ENCODE measurements at places on chromosomes 11 and 22. TPM values are rescaled to one million over a fixed set of nuclear protein-coding genes. Genes with fewer than 3 reads are reported as not detected.

GRCh38 chr11:68213135-68213515, at the start of gene KMT5B:
KMT5B (minus strand) TSS chr11:68213296; CDS start chr11:68190076, 23,220 bp downstream.
- no peak for DNase-seq

Gene UPK2
- total RNA-seq: 1.2 TPM

- no peak for DNase-seq
Measured at GRCh38 chr11:10749476-10749875, 1.6 kb upstream of the CTR9 start.

Gene PRG3
- total RNA-seq: not detected

DNA sequence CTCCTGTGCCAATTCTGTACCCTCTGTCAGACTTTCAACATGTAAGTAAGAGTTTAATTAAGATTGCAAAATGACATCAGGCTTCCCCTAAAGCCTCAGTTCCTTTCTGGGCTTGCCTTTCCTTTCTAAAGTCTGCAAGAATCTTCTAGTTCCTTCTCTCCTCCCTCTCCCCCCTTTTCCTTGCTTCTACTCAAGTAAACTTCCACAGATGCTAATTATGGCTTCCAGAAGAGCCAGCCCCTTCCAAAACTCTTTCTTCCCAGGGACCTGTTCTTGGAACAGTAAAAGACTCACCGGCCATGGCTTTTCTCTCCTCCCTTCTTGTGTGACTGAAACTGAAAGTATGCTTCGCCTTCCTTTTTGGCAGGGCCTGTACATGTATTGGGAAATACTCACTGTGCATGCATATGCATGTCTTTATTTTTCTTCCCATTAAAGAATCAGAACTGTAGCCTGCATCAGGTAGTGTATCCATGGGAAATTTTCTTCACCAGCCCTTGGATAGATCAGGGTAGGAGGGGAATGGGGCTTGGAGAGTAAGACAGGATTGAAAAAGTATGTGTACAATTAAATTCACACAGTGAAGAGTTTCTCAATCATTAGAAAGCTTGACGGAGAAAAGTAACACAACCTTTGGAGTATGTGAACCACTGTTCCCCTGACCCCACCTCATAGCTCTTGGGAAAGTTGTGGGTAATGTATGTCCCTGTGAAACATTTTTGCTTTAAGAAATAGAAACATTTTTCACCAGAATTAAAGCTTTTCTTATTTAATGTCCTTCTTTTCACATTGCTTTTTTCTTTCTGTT, at the start of gene CASP1:
Gene CASP1 (minus strand): TSS at position 332 of the 808 bp plus-strand sequence. CDS start 31 bp downstream, at position 301.
- DNase-seq: peak; percentile 13

DNA sequence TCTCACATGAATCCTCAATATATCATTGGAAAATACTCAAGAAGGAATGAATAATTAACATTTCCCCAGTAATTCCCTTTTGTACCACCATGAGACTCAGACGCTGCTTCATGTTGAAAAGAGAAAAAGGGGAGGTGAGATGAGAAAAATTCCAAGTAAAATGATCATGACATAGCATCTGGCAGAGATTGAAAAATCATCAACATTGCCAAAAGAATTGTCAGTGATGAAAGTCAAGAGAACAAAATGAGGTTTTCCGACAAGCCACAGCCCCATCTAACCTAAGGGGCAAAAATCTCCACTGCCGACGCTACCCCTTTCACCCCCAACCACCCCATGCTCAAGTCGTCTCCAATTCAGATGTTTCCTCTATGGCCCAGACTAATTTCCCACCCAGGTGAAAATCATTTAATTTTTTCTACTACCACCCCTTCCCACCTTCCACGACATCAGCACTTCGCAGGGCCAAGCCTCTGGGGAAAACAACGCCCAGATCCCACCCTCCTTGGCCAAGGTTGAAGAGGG, 1.2 kb downstream of the RAB6A start:
- DNase-seq: no peak

DNA sequence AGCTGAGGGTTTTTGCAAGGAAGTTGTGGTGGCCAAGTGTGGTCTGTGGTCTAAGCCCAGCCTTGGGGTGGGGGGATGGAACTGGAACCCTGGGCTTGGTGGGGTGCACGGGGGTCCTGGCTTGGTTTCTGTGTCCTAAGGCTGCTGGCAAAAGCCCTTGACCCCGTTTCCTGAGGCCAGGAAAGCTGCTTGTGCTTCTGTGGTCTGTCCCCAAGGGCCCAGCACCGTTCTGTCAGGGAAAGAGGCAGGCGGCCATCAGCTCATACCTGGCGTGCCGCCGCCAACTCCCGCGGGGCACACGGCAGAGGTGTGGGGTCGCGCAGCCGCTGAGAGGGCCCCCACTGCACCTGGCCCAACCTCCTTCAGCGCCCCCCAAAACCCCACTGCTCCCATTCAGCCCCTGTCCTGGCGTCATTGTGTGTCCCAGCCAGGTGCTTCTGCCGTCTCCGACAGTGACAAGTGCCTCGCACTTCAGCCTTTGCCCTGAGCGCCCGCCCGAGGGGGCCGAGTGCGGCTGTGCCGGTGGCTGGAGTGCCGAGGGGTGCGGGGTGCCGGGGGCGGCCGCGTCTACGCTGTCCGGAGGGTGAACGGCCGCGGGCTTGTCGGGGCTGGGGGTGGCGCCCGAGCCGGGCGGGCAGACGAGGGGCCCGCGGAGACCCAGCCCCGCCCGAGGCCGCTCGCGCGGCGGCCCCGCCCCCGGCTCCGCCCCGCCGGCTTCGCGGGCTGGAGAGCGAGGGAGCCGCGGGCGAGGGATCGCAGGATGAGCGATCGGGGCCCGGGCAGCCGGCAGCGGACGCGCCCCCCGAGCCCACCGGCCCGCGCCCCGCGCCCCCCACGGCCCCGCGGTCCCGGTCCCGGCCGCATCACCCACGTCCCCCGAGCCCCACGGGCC, at the start of gene CNIH2:
Gene CNIH2 (plus strand): TSS at position 705 of the 892 bp plus-strand sequence. CDS start 282 bp downstream, outside the sequence.
- peak; percentile 50 for DNase-seq

- no peak for DNase-seq
Measured at GRCh38 chr11:9787260-9787659, 123.4 kb downstream of the SWAP70 start.

Gene TENM4
- total RNA-seq: not detected

- DNase-seq: no peak
Measured at GRCh38 chr11:130124096-130124495, 35.5 kb upstream of the ST14 start.

GRCh38 chr11:61713906-61714305, 33.7 kb downstream of the DAGLA start:
- no peak for DNase-seq

DNA sequence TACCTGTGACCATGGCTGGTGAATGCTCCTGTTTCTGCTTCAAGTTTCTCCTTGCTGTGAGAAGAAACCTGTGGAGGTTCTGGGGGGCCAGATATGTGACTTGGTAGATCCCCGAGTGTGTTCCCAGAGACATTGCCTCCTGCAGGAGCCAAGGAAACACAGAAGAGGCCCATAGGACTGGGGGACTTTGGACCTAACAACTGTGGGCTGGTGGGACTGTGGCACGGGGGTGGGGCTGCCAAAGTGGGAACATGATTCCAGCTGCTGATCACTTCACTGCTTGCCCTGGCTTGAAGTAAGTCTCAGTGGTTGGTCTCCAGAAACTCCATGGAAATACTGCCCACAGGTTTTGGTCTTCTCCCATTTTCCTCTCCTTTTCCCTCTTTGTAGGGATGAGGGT, 4.1 kb upstream of the NR1H3 start:
- no peak for DNase-seq

GRCh38 chr11:88059326-88059725, 115.9 kb downstream of the RAB38 start:
- DNase-seq: no peak

DNA sequence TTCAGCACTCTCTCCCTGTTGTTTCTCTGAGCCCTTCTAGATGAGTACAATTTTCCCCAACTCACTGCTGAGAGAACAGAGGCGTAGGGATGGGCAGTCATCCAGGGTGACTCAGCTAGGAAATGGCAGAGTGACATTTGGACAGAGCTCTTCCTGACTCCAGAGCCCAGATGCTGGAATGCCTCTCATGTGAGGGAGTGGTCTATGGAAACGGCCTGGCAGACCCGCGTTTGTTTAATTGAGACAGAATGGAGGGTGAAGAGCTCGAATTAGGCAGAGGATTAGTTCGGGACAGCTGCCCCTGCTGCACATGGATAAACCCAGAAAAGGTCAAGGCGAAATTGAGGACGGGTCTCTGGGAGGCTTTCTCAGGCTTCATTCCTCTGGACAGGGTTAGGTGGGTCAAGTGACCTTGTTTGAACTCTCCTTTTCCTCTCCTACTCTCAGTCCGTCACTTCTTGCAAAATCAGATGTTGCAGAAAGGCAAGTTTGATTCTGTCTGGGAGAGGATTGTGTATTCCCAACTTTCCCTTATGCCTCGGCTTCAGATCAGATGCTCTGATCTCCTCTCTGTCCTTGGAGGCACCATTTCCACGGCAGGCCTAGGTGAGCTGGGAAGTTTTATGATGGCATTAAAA, 7.6 kb upstream of the LMO2 start:
- no peak for DNase-seq

GRCh38 chr11:67117176-67117575, 1.9 kb upstream of the KDM2A start:
- DNase-seq: no peak

DNA sequence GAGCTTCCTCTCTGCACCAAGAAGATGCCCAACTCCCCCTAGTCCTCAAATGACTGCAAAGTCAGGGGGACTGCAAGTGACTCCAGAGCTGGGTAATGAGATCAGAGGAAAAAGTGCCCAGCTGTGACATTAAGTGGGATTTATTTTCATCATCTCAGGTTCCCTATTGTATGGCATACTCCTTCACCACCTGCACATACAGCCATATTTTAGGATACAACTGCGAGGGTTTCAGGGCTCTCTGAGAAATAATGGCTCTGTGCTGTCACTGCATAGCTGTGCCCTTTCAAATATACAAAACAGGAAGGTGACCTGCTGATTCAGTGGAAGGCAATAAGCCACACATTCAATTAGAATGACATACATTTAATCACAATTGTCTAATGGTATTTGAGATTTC, 45.6 kb upstream of the PLET1 start:
- no peak for DNase-seq

Gene FAM111B
- 7.4 TPM for total RNA-seq

DNA sequence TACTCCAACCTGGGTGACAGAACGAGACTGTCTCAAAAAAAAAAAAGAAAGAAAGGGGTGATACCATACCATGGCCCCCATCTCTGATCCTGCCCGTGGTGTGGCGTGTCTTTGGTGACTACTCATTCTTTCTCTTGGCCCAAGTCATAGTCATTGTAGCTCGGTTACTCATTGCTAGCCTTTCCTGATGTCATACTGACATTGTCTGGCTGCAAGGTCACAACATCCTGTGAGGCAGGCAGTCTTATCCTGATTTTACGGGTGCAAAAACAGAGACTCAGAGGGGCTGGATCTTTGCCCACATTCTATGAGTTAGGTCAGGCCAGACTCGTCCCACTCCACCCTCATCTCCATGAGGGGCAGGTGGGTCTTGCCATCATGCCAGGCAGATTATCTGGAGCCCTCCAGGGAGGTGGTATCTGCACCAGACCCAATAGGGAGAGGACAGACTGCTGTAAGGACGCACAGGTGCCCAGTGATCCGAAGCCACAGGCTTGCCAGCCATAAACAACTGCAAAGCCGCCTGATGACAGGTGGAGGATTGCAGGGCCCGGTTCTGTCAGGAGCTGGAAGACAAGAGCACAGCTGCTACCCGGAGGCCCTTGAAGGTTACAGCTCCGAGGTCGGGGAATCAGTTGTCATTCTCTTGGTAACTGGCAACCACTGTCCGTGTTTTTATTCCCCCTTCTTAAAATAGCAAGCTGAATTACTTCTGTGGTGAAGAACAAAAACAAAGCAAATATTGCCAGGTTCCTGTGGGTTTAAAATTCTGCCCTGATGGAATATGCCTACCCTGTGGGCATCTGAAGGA, 13.8 kb downstream of the TOM1 start:
- DNase-seq: peak; percentile 63

Gene RFPL3
- total RNA-seq: not detected

- DNase-seq: peak; percentile 46
Measured at GRCh38 chr11:18650859-18651557, 16.9 kb upstream of the SPTY2D1 start.

Gene RFPL1
- not detected for total RNA-seq

- no peak for DNase-seq
Measured at GRCh38 chr11:54558919-54559318, 44.9 kb downstream of the OR4C46 start.

DNA sequence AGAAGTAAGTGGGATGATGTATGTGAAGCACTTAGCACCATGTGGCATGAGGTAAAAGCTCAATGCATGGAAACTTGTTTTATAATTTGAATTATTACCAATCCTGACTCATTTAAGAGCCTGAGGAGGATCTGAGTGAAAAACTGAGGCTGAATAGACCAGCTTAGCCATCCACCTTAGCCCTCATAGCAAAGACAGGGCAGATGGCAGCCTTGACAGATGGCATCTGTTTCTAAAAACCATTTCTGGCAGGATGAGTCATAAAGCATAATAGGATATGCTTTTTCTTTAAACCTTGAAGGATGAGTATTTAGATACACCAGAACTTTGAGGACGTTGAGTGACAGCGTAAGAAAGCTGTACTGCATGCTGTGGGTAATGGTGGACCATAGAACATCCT, 61.0 kb upstream of the NAV2 start:
- DNase-seq: no peak

- no peak for DNase-seq
Measured at GRCh38 chr22:34760276-34761008, 305.5 kb upstream of the ISX start.

- no peak for DNase-seq
Measured at GRCh38 chr11:34640050-34640923, 19.4 kb downstream of the EHF start.

Data from activated T-cell treated with anti-CD3 and anti-CD28 coated beads, Interleukin-2, amount 50 U/mL, for 72 hours (primary cell).